ENCODE measurements at places on chromosomes 2 and 18. TPM values are rescaled to one million over a fixed set of nuclear protein-coding genes. Genes with fewer than 3 reads are reported as not detected.

Gene ITGB6
- 0.19 TPM for polyA plus RNA-seq

Gene CHRND
- 0.74 TPM for polyA plus RNA-seq

Gene ALPP
- polyA plus RNA-seq: 0.30 TPM

Gene CD28
- polyA plus RNA-seq: 0.78 TPM

Gene ARHGAP25
- 4.3 TPM for polyA plus RNA-seq

Gene CREG2
- polyA plus RNA-seq: 34.4 TPM

Gene CNGA3
- 7.5 TPM for polyA plus RNA-seq

Gene PFN4
- polyA plus RNA-seq: 3.6 TPM

Gene COLEC11
- 1.2 TPM for polyA plus RNA-seq

Gene PDCD1
- polyA plus RNA-seq: not detected

Gene CD8B
- 2.7 TPM for polyA plus RNA-seq

Gene C2orf66
- polyA plus RNA-seq: 1.4 TPM

Gene STAT4
- 7.4 TPM for polyA plus RNA-seq

Gene ESPNL
- 0.43 TPM for polyA plus RNA-seq

Gene GPR35
- polyA plus RNA-seq: 1.9 TPM

Gene CNTNAP5
- 16.7 TPM for polyA plus RNA-seq

Gene UGT1A6
- not detected for polyA plus RNA-seq

Gene MPV17
- polyA plus RNA-seq: 108 TPM

Gene MBP
- polyA plus RNA-seq: 2,633 TPM

Gene SPHKAP
- 11.4 TPM for polyA plus RNA-seq
